Stimulated activated CD8-positive, alpha-beta memory T cell treated with anti-CD3 and anti-CD28 coated beads, Interleukin-4, amount 100 ng/mL, for 1 hour (primary cell): ENCODE measurements at places on chromosomes 6 and 20.

GRCh38 chr6:23016696-23017095, 447.3 kb downstream of the HDGFL1 start:
- DNase-seq: no peak

GRCh38 chr6:140544431-140544830, 1170.0 kb upstream of the CITED2 start:
- DNase-seq: no peak

DNA sequence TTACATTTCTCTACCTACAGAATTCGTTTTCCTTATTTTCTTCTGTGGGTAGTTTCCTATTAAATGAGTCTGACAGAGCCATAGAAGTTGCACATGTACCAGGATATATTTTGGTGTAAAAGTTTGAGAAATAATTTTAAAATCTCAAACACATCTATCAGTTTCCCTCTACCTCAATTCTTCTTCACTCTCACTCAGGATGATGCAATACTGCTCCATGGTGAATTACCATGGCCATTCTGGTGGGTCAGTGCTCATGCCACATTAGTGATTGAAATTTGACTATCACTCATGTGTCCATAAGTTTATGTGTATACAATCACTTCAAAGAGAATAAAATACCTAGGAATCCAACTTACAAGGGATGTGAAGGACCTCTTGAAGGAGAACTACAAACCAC, 151.7 kb downstream of the ARHGAP18 start:
- DNase-seq: no peak

DNA sequence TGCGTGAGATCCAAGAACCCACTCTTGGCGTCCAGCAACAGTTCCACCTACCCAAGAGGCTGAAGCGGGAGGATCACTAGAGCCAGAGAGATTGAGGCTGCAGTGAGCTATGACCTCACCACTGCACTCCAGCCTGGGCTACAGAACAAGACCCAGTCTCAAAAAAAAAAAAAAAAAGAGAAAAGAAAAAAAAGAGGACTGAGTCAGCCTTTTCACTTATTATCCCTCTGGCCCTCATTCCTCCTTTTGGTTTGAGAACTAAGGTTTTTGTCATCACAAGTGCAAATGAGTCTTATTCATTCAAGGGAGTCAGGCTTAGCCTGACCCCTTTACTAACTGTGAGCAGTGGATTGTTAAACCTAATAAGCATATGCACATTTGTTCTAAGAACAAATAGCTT, 37.9 kb upstream of the JARID2 start:
- DNase-seq: no peak

GRCh38 chr6:52749556-52750152, 13.6 kb downstream of the GSTA2 start:
- no peak for DNase-seq

DNA sequence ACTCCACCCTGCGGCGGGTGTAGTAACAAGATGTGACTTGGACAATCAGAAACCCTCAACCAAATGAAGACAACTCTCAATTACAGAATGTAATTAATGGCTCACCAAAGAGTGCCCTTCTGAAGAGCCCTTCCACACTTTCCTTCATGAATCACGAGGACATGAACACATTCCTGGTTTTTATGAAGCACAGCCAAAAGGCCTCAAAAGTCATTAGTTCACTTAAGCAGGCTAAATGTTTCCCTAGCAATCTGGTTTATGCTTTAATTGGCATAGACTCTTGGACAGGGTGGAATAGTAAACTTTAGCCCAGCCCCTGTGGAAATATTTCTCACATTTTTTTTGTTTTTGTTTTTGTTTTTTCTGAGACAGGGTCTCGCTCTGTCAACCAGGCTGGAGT, 20.5 kb downstream of the CPNE5 start:
- no peak for DNase-seq

DNA sequence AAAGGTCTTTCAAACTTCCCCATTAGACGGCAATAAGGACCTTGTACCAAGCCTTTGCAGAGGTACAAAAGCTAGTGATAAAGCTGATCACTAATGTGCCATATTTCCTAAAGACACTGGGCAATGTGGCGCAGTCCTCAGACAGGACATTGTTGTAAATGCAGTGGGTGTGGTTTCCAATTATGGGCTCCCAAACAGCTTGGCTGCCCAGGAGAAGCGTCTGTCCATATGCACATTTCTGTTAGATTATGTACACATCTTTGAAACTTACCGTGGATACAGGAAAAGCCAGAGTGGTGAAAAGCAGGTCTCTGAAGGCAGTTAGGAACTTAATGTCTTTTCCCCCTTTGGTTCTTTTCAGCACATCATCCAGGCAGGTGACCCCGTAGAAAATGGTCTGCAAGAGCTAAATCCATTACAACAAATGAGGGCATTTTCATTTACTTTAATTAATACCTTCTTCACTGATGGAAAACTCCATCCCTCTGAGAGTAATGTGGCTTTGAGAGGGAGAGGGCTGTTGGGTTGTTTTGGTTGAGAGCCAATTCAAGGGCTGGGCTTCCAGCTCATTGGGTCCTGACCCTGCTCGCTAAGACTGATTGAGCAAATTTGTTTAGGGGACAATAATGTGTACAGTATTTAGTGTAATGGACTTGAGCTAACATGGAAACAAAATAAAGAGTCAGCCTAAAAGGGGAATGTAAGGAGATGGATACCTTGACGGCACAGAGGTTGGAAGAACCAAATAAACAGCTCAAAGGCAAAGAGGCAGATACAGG, 10.4 kb downstream of the ADTRP start:
- DNase-seq: no peak

DNA sequence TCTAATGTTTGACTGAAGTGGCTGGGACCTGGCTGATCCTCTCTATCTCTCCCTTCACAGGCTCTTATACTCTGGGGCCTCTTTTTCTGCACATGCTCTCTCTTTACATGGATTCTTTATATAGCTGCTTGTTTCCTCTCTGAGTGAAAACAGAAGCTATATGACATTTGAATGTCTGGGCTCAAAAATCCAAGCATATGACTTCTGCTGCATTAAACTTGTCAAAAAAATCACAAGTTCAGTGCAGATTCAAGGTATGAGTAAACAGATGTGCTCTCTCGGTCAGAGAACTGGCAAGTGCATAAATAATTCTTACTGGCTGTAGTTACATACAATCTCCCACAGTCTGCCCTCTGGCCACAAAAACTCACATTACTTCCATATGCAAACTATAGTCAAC, 96.6 kb downstream of the LCA5 start:
- no peak for DNase-seq

DNA sequence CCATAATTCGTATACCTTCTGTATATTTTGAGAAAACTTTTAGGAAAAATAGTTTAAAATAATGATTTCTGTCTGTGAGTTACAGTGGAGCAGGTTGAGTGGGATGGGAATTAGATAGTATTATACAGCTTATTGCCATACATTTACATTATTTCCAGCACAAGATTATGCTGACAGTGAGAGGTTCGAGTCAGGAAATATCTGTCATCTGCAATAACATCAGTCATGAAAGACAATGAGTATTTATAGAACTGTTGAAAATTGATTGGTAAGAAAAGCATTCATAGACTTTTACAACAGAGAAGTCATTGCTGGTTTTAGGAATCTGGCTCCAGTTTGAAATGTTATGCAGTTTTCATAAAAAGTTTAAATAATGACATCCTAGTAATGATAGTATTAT, 45.9 kb downstream of the FAM135A start:
- no peak for DNase-seq

DNA sequence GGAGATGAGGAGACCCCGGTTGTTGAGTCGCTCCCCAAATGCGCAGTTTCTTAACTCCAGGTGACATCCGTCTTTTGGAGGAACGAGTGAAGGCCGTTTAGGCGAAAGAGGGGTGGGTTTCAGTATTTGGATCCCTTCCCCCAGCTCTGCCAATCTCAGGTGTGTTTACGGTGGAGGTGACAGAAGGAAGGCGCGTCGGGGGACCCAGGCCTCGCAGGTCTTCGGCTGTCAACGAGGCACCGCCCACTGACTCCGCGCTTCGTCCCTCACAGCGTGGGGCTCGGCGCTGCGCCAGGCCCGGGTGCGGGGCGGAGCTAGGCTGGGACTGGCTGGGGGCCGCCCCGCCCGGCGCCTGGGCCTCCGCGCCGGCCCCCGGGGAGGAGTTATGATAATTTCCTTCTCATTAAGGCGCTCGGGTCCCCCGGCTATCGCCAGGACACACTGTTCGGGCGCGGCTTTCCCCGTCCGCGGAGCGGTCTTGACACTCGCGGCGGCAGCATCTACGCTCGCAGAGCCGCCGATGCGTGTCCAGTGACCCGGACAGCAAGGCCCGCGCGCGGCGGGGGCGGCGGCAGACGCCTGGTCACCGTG, at the start of gene TFAP2C:
TSS of gene TFAP2C (plus strand) at position 434 of the 591 bp plus-strand sequence. CDS start 239 bp downstream, outside the sequence.
- no peak for DNase-seq

- no peak for DNase-seq
Observed at GRCh38 chr20:5608104-5608441, 142.1 kb upstream of the SHLD1 start.

GRCh38 chr6:53530346-53530745, 14.6 kb downstream of the GCLC start:
- DNase-seq: no peak

DNA sequence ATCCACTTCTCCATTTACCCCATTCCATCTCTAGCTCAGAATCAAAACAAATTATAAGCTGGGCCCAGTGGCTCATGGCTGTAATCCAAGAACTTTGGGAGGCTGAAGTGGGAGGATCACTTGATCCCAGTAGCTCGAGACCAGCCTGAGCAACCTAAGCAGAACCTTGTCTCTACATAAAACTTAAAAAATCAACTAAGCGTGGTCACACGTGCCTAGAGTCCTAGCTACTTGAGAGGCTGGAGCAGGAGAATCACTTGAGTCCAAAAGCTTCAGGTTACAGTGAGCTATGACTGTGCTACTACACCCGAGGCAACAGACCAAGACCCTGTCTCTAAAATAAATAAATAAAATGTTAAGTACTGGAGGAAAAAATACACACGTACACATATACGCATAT, 74.7 kb upstream of the RUNX2 start:
- DNase-seq: no peak

- DNase-seq: no peak
Observed at GRCh38 chr6:46010771-46011170, 4.9 kb downstream of the CLIC5 start.

DNA sequence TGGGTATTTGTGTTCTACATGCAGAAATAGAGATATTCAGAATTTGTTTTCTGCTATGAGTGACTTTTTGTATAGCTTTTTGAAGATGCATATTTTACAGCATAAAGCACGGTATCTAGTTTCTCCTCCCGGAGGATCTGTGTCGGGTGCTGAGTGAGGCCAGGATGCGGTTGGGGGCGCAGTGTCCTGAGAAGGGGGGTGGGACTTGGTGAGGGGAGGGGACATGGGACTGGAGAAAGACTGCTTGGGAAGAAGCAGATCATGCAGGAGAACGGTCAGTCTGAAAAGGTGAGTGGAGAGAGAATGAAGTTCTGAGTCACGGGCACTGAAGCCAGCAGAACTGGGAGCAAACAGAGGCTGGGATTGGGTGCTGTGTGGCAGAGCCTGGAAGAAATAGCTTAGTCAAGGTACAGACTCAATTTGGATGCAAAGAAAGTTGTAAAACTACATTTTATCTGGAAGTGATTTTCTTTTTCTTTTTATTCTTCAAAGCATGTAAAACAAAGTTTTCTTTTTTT, 44.0 kb downstream of the STX11 start:
- DNase-seq: no peak

DNA sequence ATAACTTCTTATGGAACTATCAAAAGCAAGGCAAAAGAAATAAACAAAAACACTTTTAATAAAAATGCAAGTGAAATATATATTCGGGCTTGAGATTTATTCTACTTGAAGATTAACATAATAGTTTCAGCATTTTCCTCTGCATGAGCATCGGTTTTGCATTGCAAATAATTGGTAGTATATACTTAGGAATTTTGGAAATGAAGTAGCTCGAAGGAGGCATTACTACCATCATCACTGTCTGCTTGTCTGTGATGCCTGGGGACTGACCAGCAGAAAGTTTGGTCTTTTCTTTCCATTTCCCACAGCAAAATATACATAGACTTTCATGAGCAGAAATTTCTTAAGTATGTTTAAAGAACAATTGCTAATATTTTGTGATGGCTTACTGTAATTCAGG, 570.7 kb downstream of the HTR1B start:
- DNase-seq: no peak

GRCh38 chr6:10759884-10760329, 12.3 kb downstream of the TMEM14B start:
- DNase-seq: no peak

GRCh38 chr6:133699741-133700385, 189.1 kb upstream of the TCF21 start:
- DNase-seq: no peak

DNA sequence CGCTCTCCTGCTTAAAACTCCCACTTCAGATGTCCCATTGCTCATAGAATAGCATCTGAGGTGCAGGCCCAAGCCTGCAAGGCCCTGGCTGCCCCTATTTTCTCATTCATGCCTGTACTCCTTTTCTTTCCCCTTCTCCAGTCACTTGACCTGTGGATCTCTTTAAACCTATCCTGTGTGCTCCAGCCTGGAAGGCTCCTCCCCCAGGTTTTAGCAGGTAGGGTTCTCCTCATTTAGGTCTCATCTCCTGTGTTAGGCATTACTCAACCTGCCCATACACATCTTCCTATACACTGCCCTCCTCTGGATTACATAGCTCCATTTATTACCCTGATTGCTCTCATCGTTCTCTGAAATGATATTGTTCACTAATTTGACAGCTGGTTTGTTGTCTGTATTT, 185.3 kb downstream of the BACH2 start:
- no peak for DNase-seq

DNA sequence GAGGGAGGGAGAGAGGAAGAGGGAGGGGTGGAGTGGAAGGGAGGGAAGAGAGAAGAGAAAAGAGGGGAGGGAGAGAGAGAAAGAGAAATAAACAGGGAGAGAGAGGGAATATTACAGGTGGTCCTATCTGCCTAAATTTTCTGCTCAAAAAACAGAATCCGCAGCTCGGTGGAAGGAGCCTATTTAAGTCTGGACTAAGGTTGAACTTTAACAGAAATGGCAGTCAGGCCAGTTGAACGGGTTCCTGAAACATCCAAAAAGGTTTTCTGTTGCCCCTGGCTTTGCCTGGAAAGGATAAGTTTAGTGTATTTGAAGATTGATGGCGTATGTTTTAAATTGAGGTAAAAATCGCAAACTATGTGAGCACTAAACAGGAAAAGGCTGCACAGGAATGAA, 2.2 kb downstream of the TFAP2B start:
- no peak for DNase-seq

DNA sequence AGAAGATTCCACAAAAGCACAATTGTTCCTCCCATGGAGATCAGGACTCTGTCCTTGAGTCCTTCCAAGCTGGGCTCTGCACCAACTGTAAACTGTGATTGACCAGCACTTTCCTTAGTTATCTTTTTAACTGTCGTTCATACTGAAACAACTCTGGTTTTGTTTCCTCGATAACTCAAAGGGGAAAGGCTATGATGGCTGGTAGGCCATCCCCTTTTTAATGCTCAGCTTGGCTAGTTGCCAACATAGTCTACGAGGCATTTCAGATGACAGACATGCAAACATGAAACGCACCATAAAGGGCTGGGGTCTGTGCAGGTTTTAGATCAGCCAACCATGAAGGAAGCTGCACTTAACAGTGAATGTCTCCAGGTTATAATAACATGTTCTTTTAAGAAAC, 497.1 kb upstream of the ARID1B start:
- no peak for DNase-seq

GRCh38 chr20:58642441-58642840, 8.6 kb upstream of the STX16 start:
- no peak for DNase-seq
